ENCODE measurements at places on chromosomes 3 and 15. TPM values are rescaled to one million over a fixed set of nuclear protein-coding genes. Genes with fewer than 3 reads are reported as not detected.
A peak's percentile ranks its signal among the peaks of the same experiment; 100 is the strongest.

The STX19 gene
- not detected for total RNA-seq

The MINDY2 gene
- 5.3 TPM for total RNA-seq

The SLITRK3 gene
- total RNA-seq: not detected

The IQSEC1 gene
- total RNA-seq: 3.0 TPM

The GOLGA6L4 gene
- 0.29 TPM for total RNA-seq

The GFM1 gene
- 75.7 TPM for total RNA-seq

The PDE12 gene
- 33.5 TPM for total RNA-seq

The C2CD4A gene
- not detected for total RNA-seq

The MCF2L2 gene
- total RNA-seq: 3.4 TPM

The CHD2 gene
- total RNA-seq: 16.7 TPM

The CHL1 gene
- total RNA-seq: not detected

The FMN1 gene
- total RNA-seq: 3.4 TPM

The RYR3 gene
- total RNA-seq: 0.02 TPM

The LPP gene
- total RNA-seq: 11.7 TPM

The SCAANT1 gene
- total RNA-seq: not detected

The TRIM42 gene
- not detected for total RNA-seq

The ZNF385D gene
- 0.13 TPM for total RNA-seq

- no peak for DNase-seq
These were observed 430.6 kb upstream of the MCTP2 start for GRCh38 chr15:93800805-93801204.

GRCh38 chr3:126956866-126957650 is 25.9 kb upstream of the PLXNA1 start:
- DNase-seq: no peak

GRCh38 chr3:99630815-99631214 is 7.6 kb upstream of the COL8A1 start:
- peak; percentile 16 for DNase-seq

DNA sequence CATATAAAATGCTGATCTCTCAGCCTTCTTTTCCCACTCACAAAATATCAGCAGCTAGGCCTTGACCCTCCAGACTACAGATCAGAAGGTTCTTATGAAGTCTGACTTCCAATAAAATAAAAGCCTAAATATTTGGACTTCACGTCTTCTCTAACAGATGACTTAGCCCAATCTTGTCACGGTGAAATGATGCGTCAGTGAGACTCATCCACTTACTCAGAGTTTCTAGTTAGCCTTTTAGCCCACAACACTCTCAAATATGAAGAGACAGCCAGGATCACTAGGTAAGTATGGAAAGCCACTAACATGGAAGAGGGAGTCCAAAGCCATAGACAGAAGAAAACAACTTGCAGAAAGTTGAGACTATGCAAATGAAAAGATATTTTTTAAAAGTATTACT is 601.2 kb downstream of the PYDC2 start:
- peak; percentile 39 for DNase-seq

- DNase-seq: no peak
These were observed 7.5 kb upstream of the APOD start for GRCh38 chr3:195591220-195591619.

DNA sequence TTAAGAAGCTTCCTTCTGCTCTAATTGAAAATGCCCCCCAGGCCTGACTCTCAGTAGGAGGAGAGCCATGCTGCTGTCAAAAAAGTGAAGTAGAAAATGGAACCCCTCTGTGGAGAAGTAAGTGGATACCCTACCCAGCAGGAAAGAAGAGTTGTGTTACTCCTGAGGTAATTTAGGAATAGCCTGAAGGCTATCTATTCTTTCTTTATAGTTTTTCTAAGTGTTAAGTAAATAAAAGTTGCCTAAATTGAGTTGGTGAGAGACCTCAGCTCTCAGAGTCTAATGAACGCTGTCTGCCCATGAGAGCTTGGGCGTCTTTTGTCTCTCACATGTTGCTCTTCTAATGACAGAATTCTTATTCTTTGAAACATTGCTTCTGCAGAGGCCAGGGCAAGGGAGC is 116.2 kb downstream of the NSUN3 start:
- no peak for DNase-seq

- no peak for DNase-seq
These were observed 7.9 kb upstream of the PXYLP1 start for GRCh38 chr3:141223673-141224166.

- peak; percentile 35 for DNase-seq
These were observed 103.6 kb upstream of the THSD4 start for GRCh38 chr15:71011503-71012155.

- DNase-seq: no peak
These were observed 136.3 kb downstream of the LRRC28 start for GRCh38 chr15:99387421-99388168.

DNA sequence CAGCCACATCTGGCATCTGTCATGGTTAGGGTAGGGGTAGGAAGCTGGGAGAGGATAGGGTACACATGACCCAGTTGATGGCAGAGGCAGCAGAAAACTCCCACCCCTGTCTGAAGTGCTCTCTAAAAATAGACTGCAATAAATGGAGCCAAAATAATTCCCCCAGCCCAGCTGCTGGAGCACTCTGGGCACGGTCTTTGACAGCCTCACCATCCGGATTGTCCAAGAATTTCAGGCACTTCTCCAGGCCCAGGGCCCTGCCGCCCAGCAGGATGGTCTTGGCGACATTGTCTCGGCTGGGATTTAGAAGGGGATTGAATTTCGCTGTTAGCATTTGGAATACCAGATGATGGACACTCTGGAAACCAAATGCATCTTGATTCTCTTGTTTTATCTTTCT is 103.7 kb downstream of the IQSEC1 start:
- DNase-seq: no peak

GRCh38 chr15:76863123-76863522 is 42.0 kb downstream of the SCAPER start:
- DNase-seq: no peak

DNA sequence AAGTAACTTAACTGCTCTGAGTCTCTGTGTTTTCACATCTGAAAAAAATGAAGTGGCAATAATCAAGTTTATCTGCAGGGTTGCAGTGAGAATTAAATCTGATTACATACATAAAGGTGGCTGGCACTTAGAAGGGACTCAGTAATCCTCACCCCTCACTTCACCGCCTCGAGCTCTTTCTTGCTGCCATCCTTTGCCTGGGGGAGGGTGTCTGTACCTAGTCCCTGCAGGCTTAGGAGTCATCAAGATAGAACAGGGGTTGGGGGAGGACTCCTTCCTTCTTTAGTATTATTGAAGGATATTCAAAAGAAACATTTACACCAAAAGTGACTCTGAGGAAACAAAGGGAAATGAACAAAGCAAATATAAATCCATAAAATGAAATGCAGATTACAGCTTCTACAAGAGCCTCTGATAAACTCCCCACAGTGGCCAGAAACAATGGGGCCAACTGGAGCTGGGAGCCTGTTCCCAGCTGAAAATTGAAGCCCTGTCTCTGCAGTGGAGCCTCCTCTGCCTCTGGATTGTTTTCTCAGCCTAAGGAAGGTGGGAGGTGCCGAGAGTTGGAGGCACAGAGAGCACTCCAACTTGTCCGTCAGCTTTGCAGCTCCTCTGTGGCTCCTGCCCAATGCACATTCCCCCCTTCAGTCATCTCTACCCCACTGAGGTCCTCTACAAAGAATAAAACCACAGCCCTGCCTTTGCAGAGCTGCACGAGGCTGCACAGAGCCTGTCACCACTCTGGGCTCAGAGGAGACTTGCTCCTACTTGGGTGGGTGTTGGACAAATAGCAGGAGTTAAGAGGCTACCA is 41.8 kb downstream of the CRYGS start:
- no peak for DNase-seq

DNA sequence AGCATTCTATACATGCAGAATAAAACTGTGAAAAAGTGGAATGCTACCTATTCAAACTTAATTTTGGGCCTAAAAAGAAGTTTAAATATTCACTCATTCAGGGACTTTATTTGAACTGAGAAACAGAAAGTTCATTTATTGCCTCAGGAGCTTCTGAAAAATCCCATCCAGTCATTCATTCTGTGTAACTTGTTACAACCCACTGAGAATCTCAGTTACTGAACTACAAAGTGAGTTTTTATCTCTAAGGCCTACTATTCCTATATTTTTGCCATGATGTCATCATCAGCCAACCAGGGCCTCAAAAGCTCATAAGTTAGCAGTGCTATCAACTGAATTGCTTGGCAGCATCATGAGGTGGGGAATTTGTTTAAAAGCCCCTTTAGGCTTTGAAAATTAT is 98.0 kb upstream of the BOC start:
- no peak for DNase-seq

DNA sequence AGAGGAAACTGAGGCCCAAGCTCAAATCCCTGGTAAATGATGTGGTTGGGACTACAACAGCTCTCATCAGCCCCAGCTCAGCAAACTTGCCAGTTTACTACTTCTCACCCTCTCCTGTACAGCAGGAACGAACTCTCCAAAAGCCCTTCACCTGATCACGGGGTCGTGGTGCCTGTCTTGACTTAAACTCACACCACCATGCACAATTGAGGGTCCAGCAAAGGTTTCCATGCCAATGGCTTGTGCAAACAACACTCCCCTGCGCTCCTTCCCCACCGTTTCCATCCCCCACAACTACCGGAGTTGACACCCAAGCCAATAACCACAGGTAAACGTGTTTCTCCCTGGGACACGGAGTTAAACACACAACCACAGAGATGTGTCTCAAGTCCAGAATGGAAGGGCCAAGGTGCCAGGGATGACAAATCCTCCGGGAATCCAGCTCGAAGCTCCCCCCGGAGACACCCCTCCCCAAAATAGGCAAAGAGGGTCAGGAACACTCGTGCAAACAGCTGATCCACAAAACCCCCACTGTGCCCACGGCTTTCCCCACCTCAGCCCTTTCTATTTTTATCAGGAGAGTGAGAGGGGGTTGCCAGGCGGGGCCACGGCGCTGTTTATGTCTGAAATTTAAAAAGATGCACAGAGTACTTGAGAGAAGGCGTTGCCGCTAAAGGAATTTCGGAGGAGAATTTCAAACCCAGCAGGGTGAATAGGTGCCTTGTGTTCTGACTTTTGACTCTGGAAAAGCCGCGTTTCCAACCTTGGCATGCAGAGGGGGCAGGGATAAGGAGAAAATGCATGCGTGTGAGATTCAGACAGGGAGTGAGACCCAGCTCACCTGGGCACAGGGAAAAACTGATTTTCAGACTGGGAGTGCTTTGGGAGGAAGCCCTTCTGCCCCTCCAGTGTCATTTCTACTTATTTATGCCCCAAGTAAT is 10.6 kb upstream of the ACAN start:
- DNase-seq: no peak

GRCh38 chr3:72411126-72411525 is 437.1 kb downstream of the SHQ1 start:
- no peak for DNase-seq

DNA sequence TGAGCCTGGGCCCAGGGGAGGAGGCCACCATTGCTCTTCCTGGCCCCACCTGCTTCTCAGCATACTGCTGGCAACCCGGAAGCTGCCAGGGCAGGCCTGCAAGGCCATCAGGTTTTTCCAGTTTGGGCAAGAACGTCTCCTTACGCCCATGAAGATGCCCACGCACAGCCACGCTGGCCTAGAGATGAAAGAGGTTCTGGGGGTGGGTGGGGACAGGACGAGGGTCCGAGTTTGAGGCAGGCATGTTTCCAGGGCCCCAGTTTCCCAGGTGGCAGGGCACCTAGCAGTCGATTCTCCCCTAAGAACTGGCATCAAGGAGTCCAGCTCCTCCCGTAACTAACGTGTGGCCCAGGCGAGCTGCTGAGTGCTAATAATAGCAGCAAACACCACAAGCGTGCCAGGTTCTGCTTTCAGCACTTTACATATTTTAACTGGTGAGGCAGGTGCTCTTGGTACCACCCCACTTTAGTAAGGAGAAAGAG is 45.8 kb downstream of the ZNF710 start:
- DNase-seq: no peak

GRCh38 chr3:42214565-42215283 is 51.3 kb downstream of the CCK start:
- DNase-seq: peak; percentile 60

DNA sequence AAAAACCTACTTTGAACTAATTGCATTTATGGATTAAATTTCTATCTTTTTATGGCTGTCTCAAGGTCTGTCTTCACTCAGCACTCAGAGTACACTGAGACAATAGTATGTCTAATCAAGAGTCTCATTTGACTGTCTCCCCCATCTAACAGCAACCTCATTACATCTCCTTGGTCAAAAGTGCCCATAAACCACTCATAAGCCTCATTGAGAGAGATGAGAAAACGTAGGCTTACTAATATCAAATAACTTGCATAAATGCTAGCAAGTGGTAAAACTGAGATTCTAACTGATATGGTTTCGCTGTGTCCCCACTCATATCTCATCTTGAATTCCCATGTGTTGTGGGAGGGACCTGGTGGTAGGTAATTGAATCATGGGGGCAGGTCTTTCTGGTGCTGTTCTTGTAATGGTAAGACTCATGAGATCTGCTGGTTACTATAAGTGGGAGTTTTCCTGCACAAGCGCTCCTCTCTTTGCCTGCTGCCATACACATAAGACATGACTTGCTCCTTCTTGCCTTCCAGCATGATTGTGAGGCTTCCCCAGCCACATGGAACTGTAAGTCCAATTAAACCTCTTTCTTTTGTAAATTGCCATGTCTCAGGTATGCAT is 113.9 kb downstream of the TFDP2 start:
- DNase-seq: no peak

DNA sequence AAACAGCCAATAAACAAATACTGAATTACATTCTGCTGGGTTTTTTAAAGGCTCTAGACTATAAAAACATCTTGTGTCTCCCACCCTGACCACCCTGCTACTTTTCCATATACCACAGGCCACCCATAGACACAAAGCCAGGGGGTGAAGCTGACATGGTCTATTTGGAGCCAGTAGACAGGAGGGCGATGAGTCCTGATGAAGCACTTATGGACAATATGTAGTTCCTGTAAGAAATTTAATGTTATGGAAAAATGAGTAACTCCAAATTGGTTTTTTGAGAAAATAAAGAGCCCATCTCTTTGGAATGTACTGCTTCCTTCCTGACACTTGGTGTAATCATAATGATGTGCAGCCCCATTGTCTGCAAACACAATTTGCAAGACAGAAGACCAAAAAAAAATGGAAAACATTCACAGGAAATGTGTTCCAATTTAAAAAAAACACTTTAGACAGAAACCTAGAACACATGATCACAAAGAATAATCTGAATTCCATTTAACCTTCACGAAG is 11.8 kb downstream of the SSR3 start:
- DNase-seq: no peak

GRCh38 chr3:36741285-36741684 is 23.1 kb downstream of the DCLK3 start:
- no peak for DNase-seq

DNA sequence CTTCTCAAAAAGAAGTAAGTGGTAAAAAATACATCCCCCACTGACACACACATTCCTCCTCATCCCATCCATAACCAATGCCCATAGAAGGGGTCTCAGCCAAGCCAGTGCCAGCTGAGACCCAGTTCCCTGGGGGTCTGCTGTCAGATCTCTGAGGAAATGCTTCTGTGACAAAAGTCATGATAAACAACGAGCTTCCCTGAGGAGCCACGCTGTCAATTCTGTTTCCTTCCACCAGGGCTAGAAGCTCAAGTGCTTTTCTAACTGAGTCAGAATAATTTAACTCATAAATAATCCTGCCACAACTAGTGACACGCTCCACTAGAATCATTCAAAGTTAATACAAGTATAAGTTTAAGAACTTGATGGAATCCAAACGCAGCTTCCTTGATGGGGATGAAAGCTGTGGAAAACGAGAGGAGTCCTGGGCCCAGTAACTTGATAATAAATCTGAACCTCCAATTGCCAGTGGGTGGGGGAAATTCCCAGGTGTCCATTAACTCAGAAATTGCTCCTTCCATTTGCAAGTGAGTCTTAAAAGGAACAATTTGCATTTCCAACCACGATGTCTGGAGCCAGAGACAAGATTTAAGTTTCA is 348.7 kb upstream of the LMCD1 start:
- no peak for DNase-seq

GRCh38 chr3:54819946-54820345 is 107.9 kb downstream of the LRTM1 start:
- DNase-seq: no peak
